ENCODE measurements at places on chromosomes 6 and 20.

DNA sequence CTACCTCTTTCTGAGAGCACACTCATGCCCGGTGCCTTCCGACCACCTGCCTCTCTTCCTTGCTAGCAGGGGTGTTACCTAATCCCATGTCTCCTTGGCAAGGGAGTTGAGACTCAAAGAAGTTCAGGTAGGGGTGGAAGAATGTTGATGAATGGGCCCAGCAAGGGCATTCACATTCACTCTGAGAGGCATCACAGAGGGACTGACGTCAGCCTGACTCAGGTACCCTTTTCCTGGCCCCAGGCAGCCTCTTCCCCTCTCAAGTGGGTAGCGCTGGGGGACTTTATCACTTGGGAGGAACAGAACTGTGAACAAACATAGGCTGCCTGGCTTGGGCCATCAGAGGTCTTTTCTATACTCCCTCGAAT is 35.3 kb downstream of the HM13 start:
- no peak for DNase-seq

GRCh38 chr20:19304389-19304788 is 91.9 kb downstream of the SLC24A3 start:
- no peak for DNase-seq

- no peak for DNase-seq
Measured at GRCh38 chr20:41960166-41960565, 342.0 kb upstream of the CHD6 start.

- DNase-seq: no peak
Measured at GRCh38 chr6:147325557-147325956, 121.3 kb downstream of the STXBP5 start.

- no peak for DNase-seq
Measured at GRCh38 chr6:99030915-99031314, 83.2 kb upstream of the FBXL4 start.

- no peak for DNase-seq
Measured at GRCh38 chr6:11730641-11731040, 48.0 kb downstream of the ADTRP start.

GRCh38 chr20:44154521-44155001 is 32.4 kb downstream of the JPH2 start:
- DNase-seq: no peak

DNA sequence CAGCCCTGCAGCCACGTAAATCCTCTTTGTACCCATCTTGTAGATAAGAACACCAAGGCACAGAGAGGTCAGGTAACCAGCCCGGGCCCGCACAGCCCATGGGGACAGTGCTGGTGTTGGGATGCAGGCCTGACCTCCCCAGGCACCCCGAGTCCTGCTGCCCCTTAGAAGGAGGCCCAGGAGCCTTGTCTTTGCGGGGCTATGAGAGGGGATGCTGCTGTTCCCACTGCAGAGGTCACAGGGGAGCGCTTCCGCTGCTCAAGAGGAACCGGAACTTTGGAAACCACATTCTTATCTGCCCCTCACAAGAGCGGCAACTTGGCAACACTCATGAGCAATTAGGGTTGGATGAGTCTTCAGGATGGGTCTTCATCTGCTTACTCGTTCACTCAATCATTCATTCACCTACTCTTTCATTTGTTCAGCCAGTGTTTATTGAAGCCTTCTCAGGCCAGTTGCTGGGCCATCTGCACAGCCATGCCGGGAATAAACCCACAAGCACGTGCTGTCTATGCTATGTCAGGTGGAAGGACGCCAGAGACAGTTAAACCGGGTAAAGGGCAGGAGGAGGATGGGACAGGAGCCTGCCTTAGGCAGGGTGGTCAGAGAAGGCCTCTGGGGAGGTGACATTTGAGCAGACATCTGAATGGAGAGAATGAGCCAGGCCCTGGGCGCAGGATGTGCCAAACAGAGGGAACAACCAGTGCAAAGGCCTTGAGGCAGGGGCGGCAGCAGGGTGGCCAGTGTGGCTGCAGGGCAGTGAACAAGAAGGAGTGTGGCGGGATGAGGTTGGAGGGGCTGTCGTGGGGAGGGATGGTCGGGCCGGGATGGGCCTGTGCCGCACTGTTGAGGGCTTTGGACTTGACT is 60.8 kb downstream of the RBM38 start:
- no peak for DNase-seq

DNA sequence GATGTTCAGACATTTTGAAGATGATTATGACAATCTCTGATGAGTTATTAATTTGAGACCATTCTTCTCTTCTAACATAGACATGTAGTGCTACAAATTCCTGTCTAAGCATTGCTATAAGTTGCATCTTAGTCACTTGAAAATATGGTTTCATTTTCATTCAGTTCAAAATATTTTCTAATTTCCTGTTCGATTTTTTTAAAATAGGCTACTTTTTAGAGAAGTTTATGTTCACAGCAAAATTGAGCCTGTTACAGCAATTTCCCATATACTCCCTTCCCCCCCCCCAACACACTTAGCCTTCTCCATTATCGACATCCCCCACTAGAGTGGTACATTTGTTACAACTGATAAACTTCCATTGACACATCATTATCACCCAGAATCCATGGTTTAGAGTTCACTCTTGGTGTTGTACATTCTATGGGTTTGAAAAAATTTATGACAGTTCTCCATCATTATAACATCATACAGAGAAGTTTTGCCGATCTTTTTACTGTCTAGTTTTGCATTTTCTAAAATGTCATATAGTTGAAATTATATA is 31.2 kb downstream of the PLAGL1 start:
- no peak for DNase-seq

DNA sequence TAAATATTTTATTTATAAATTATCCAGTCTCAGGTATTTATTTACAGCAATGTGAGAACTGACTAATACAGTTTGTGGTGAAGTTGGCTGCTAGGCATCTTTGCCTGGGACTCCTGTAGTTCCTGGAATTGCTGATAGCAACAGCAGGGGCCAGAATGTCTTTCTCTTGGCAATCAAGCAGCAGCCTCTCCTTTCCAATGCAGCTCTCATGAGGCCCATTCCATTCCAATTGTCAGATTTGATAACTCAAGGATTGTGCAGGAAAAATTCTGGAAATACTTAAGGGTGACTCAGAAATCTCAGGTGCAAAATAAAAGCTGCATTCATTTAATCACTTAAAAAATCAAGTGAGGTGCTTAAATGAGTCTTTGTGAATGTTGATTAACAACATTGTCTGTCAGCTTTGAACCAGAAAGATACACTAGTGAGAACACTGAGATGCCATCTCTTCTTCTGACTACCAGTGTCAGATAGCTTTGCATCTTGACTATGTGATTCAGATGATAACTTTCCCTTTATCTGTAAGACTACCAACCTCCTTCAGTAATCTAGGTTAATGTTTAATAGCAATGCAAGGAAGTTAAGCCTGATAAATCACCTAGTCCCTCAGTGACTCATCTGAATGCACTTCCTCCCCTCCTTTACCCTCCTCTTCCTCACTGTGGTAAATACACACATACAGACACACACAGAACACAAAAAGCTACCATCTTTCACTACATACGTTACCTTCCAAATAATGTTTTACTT is 32.1 kb upstream of the COL21A1 start:
- no peak for DNase-seq

Measured in activated effector memory CD4-positive, alpha-beta T cell treated with anti-CD3 and anti-CD28 coated beads, Interleukin-2, amount 50 U/mL, for 16 hours (primary cell).